ENCODE measurements at places on chromosomes 6 and 20.

- DNase-seq, result no peak
These were observed 56.5 kb downstream of the RSPH3 start for GRCh38 chr6:158943380-158944032.

DNA sequence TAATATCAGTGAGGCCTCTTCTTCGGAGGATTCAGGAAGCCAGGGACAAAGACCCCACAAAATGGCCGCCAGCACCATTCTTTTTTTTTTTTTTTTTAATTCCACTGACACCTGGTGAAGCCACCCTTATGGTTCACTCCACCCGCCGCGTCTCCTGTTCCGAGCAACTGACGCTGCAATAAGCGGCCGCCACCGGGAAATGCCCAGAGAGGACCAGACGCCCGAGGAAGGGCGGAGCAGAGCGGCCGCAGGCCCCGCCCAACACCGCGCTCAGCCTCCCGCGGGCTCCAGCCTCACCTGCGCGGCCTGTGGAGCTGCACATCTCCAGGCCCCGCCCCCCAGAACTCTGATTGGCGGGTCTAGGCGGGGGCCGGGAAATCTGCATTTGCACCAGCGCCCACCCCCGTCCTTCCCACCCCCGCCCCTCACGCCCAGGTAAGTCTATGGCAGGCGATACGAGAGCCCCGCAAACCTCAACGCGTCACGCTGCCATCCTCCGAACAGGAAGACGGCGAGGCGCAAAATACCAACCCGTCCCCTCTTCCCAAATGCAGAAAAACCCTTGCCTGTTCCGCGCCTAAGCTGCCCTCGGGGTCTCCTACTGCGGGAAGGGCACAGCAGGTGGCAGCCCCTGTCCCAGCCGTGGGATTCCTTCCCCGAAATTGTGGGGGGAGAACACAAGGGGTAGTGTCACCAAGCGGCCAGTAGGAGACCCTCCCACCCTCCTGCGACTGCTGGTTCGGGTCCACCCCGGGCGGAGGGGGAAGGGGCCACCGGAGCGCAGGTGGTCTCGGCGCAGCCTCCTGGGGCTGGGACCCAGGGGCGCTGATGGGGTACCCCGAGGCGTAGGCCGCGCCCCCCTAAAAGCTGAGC, 960 bp downstream of the ATP9A start:
- no peak for DNase-seq

DNA sequence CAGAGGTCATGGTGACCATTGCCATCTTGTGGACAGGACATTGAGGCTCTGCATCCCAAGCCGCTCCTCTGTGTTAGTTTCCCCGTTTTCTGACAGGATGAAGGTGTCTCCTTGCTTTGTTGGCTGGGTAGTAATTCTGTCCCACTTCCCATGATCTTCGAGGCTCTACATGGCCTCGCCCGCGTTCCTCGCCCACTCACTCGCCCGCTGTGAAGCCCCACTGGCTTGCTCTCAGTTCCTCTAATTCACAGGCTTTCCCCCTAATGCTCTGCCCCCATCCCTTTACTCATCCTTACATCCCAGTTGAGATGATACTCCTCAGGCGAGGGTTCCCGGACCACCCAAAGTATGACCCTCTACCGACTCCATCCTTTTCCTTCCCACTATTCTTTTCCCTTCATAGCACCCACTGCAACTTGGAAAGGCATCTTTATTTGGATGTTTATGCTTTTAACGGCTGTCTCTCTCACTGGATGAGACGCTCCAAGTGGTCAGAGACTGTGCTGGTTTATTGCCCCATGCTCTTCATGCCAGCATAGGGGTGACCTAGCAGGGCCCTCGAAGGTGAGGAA, 511 bp upstream of the SLC35B2 start:
- DNase-seq, result no peak

- no peak for DNase-seq
These were observed 80.0 kb upstream of the RPS6KA2 start for GRCh38 chr6:166707045-166707444.

DNA sequence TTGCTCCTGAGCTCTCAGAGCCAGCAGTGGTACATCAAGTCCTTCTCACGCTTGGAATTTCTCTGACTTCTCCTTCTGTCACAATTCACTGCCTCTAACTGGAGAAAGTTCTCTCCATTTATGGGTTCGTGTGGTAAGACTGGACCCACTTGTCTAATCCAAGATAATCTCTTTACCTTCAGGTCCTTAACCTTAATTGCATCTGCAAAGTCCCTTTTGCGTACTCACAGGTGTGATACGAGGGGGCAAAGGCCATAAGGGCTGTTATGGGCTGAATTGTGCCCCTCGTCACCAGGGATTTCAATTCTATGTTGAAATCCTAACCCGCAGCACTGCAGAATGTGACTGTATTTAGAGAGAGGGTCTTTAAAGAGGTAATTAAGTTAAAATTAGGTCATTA, 27.5 kb upstream of the TBC1D22B start:
- DNase-seq, result no peak

DNA sequence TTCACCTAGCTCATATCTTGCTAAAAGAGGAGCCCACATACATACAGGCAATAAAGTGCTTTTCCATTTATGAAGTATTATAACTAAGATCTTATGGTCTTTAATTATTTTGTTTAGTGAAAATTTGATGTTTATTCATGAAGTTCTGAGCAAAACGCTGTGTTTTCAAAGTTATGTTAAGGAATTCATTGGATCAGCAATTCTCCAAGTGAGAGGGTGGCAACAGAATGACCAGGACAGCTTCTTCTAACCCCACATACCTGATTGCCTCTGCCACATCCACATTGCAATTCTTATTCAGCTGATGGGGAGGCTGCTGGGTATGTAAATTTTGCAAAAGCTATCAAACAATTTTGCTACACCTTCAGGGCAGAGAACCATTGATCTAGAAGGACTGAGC, 116.8 kb downstream of the OGFRL1 start:
- DNase-seq, result no peak

- DNase-seq, result no peak
These were observed 69.9 kb downstream of the TOX2 start for GRCh38 chr20:43984587-43984986.

DNA sequence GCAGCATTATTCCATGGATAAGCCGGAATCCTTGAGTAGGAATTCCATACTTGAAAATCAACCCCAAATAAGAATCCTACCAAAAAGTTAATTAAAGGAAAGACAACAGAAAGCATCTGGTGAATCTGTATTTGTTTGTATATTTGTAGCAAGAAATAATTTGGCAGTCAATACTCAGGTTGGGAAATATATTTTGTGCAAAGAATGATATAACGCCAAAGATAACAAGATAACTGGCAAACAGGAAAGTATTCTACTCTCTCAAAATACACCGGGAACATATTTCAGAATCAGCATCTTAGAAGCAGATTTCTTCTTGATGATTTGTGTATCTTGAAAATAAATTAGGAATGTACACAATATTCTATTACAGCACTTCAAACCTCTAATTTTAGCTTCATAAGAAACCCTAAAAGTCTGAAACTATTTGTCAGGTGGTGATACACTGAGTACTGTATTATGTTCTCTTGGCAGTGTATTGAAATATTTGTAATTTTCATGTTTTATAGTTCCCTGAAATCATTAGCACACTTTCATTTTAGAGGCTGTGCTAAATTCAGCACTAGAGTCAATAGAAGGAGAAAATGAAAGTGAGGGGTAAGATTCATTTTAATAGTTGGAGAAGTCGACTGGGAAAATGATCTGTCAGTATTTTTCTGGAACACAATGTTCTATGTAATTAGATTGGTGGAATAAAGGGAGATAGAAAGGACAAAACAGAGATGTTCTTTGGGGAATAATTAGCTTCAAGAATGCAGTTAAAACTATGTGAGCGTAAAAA, 879.7 kb upstream of the GJE1 start:
- no peak for DNase-seq

DNA sequence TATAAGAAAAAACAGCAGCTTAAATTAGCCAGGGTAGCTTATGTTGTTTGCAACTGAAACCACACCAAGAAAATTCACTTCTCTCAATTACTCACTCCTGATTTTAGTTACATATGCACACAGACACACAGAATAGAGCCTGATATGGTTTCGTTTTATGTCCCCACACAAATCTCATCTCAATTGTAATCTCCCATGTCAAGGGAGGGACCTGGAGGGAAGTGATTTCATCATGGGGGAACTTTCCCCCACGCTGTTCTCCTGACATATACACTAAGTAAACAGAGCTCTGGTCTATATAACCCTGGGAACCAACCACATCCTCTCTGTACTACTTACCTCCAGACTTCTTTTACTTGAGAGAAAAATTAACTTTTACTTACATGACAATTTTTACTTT, 9.8 kb downstream of the OR12D1 start:
- DNase-seq, result no peak

- DNase-seq, result no peak
These were observed 32.7 kb downstream of the HLA-A start for GRCh38 chr6:29974901-29975560.

DNA sequence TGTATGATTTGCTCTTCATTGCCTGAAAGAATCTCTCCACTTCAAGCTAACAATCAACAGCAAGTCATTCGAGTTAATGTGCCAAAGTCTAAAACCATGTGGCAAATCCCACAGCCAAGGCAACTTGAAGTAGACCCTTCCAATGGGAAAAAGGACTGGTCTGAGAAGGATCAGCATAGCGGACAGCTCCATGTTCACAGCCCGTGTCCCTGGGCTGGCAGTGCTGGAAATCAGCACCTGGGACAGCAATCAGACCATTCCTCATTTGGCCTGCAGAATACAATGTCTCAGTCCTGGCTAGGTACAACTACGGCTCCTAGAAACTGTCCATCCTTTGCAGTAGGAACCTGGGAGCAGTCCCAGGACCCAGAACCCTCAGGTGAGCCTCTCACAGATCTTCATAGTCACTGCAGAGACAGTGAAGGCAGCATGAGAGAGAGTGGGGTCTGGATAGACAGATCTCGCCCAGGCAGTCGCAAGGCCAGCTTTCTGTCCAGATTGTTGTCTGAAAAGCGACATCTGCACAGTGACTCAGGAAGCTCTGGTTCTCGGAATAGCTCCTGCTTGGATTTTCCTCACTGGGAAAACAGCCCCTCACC, 1.1 kb downstream of the GJA10 start:
- DNase-seq, result no peak

GRCh38 chr6:111804627-111805235, 68.5 kb downstream of the FYN start:
- peak; percentile 41 for DNase-seq

DNA sequence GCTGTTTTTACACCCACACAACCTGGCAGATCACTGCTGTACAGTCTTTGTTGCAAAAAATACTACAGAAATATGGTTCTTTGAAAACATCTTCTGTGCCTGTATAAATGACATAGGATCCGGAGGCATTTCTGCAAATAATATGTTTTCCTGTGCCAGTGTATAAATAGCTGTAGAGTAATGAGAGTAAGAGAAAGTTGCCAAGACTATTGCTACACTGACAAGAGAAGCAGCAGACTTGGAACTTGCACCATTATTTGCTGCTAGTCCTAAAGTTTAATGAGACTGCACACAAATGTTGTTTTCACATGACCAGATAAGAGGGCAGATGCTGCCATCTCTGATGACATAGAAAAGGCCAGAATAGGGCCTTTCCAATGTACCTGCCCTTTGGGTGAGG, 50.0 kb upstream of the DTNBP1 start:
- no peak for DNase-seq

- DNase-seq, result no peak
These were observed 195.6 kb upstream of the RIN2 start for GRCh38 chr20:19562426-19562825.

DNA sequence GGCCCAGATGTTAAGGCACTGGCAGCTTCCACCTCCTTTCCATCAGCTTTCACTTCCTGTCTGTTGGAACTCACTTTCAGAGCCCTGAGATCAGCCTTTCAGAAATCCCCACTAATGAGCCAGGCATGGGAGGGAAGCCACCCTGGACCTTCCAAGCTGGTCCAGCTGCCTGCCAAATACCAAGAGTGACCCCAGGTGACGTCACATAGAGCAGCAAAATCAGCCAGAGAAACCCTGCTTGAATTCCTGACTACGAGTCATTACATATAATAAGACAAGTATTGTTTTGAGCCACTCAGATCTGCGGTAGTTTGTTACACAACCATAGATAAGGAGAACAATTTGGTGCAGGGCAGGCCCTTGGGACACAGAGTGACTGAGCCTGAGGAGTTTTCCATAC, 556.0 kb upstream of the JAG1 start:
- no peak for DNase-seq

- no peak for DNase-seq
These were observed 275.2 kb upstream of the CNR1 start for GRCh38 chr6:88441346-88441745.

DNA sequence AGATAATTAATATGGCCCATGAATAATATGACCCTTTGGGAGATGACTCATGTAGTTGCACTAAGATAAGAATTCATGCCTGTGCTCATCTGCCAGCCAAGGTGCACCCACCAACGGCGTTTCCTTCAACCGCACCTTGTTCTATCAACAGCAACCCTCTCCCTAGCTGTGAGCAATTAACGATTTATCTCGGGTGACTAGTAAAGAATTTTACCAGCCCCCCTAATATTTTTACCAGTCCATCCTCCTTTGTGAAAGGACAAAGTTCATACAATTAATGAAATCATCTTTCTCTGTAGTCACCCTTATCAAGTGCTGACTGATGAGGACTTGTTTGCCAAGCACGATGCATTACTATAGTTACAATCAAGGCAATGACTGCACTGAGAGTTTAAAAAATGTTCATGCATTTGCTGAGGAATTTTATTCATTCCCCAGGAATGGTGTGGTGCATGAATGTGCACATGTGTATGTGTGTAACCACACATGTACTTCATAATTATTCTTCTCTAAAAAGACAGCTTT, 118.7 kb downstream of the SMOC2 start:
- no peak for DNase-seq

DNA sequence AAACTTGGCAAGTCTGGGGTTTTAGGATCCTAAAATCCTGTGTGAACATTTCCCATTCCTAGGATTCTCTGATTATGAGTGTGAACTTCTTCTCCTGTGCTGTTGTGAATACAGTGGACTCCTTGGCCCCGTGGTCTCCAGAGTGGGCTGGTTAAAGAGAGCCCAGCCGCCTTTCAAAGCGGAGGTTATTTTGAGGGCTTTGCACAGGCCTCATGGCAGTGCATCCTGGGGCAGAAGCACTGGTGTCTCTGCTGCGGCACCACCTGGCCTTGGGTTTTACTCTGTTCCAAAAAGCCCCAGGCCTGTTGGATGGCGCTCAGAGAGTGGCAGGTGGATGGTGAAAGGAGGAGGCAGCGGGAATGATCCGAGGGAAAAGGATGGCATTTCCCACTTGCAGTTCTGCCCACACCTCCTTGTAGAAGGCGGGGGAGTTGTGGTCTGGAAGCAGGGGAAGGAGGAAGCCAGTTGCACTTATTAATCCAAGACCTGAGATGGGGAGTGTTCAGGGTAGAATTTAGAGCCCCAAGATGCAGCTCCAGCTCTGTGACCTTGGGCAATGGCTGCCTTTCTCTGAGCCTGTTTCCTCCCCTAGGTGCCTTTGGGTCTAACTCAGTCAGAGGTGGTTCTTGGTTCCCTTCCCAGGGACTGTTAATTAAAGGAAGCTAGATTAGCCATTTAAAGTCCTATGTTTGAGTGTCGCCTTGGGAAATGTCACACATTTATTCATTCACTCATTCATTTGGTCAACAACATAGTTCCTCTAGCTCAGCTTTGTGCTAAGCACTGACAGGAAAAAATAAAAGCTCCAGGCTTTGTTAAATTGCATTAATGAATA, 22.4 kb downstream of the MMP24 start:
- no peak for DNase-seq
